ENCODE measurements at places on chromosomes 7 and 10.

DNA sequence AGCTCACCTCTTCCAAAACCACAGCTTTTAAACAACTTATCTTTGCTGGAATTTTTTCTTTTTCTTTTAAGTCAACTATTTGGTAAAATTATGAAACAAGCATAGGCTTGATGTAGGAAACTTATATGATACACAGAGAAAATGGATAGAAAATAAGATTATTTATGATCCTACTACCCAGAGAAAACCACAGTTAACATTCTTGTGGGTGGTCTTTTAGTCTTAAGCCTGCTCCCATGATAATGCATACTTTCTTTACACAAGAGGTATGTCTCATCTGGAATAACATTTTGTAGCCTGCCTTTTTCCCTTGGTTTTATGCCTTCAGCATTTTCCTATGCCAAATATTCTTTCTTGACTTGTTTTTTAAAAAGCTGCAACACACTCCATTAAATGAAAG, 21.4 kb downstream of the PLPP4 start:
- DNase-seq = no peak

GRCh38 chr10:124332426-124332825, 86.3 kb downstream of the OAT start:
- DNase-seq = no peak

GRCh38 chr7:26093023-26093422, 59.0 kb upstream of the NFE2L3 start:
- DNase-seq = no peak

DNA sequence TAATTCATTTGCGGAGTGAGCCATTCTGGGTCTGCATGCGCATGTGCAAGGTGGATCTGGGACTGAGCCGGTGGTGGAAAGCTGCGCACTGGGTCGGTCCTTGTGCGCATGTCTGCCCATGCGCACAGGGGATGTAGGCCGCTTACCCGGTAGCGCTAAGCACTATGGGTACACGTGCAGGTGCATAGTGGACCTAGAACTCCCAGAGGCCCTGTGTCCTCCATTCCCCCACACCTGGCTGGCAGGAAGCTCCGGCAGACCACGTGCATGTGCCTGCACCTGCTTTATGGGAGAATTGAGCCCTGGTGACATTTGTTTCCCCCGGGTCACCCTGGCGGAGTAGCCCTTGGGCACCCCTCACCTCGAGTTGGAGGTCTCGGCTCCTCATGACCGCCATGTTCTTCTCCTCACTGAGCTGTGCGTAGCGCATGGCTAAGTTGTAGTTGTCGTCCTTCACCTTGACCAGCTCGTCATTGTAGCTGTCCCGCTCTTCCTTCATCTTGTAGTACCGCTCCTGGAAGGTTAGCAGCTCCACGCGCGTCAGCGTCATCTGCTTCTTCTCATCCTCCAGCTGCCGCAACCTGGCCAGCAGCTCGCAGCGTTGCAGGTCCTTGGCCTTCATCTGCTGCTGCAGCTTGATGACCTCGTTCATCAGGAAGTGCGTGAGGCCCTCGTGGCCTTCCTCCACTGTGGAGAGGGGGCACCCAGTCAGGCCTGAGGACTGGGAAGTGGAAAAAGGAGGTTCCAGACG, 99.6 kb downstream of the CARD11 start:
- no peak for DNase-seq

- no peak for DNase-seq
Measured at GRCh38 chr10:31768467-31768866, 160.2 kb downstream of the ARHGAP12 start.

DNA sequence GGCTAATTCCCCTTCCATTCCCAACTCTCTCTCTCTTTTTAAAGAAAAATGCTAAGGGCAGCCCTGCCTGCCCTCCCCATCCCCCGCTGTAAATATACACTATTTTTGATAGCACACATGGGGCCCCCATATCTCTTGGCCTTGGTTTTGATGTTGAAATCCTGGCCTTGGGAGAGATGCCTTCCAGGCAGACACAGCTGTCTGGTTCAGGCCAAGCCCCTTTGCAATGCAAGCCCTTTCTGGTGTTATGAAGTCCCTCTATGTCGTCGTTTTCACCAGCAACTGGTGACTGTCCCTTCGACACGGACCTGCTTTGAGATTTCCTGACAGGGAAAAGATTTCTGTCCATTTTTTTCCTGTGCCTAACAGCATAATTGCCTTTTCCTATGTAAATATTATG, 3.0 kb downstream of the ADRA2A start:
- no peak for DNase-seq

DNA sequence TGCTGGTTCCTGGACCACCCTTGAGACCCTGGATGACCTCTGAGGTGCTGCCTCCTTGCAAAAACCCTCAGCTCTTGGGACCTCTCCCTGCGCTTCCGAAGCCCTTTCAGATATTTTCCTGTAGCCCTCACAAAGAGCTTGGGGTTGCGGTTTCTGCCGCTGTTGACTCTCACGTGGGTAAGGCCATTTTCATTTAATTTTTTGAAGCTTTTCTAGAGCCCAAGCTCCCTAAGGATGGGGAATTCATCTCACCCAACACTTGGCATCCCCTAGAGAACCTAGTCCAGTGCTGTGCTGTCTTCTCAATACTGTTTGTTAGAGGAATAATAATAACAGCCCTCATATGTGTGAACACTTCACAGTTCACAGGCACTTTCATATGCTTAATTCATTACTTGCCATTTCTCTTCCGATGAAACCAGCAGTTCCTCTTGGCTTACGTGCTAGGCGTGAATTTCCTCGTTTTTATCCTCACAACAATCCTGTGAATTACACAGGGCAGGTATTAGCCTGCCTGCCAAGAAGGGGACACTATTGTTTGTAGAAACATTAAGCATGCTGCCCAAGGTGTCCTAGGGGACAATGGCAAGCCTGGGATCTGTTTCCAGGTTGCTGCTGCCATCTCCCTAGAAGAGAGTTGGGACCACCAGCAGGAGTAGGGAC, 71.6 kb upstream of the CTBP2 start:
- DNase-seq = no peak

GRCh38 chr7:74029089-74029785, 1.3 kb downstream of the ELN start:
- DNase-seq = no peak

DNA sequence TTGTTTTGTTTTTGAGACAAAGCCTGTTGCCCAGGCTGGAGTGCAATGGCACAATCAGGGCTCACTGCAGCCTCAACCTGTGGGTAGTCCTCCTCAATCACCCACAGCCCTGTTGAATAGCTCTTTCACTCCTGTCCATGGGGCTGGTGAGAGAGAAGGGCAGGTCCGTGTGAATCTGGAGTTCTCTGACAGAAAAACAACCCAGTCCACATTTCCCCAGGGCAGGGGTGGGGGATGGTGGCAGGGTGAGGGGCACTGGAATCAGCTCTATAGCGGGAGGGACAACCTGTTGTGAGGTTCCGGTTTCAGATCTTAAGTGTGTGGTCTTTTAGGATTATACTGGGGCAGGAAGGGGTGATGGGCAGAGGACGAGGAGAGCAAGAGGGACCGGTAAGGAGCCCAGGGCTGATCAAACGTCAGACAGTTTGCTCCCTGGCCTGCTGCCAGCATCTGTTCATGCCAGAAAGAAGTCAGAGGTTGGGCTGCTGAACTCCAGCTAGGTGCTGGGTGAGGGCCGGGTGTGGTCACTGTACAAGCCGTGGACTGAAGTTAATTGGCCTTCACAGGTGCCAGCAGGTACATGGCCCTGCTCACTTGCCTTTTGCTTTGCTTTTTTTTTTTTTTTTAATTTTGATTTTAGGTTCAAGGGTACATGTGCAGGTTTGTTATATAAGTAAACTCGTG, 33.2 kb upstream of the MKRN1 start:
- peak; percentile 38 for DNase-seq

DNA sequence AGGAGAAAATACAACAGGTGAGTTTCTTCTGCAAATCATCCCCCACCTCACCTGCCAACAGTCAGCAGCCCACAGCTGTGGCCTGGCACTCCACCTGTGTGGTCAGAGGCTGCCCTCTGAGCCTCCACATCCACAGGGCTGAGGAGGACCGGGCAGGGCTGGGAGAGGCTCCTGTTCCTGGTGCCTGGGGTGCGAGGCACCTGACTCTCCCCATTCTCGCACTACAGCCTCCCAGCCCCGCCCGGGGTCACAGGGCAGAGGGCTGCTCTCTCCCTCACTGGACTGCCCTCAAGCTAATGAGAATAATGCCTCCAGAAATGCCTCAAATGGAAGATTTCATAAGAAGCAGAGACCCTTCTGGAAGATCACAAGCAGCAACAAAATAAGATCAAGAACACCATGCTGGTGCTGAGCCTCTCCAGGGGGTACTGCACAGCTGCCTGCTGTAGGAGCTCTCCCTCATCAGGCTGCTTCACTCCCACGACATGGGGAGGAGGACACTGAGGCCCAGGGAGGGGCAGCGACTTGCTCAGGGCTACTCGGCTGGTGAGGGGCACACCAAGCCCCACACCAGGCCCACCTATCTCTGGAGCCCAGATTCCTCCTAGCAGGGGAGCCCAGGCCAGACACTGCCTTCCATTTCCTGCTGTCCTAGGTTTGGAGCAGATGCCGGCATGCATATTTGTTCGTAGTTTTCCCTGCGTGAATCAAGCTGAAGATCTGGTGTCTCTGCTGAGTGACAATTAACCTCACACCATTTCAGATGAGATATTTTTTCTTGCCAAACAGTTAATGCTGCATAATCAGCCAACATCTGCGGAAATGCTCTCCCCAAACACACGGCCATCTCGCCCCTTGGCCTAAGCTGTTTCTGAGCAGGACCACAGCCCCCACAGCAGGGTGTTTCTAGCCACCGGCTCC, 76.5 kb downstream of the FAM53B start:
- DNase-seq = no peak

GRCh38 chr7:43721193-43721806, 8.0 kb downstream of the COA1 start:
- DNase-seq = peak; percentile 25

GRCh38 chr7:158309868-158310763, 277.5 kb downstream of the PTPRN2 start:
- no peak for DNase-seq

DNA sequence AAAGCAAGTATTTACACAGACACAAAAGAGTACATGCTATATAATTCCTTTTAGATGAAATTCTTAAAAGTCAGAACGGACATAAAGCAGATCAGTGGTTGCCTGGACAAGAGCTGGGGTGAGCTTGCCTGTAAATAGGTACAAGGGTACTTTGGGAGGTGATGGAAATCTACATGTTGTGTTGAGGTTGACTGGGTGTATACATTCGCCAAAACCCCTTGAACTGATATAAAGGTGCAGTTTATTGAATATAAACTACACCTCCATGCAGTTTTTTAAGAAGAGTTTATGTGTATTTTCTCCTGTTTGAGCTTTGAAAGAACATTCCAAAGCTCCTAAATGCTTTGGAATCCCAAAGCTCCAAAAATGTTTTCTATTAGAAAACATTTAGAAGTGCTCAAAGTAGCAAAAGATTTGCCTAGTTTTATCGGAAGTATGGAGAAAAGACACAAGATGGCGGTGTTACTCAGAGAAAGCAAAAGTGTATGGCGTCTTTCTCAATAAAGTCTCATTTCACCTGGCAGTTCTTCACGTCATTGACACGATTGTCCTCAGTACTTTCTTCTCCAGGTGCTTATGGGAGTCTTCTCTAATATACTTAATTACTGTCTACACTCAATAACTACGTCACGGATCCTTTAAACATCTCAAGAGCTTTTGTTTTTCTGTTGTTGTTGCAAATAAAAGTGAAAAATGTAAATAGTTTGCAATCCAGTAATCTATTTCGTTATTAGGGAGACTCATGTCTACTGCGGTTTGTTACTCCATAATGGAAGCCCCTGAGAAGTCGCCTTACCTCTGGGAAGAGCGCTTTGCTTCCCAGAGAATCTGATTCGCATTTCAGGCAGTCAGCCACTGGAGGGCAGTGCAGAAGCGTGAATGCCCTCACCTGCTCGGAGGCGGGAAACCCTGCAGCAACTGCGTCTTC, 14.7 kb upstream of the SEC61G start:
- peak; percentile 77 for DNase-seq

- no peak for DNase-seq
Measured at GRCh38 chr10:113214331-113214730, 264.3 kb downstream of the TCF7L2 start.

GRCh38 chr10:30011956-30012647, 47.3 kb downstream of the JCAD start:
- DNase-seq = no peak

DNA sequence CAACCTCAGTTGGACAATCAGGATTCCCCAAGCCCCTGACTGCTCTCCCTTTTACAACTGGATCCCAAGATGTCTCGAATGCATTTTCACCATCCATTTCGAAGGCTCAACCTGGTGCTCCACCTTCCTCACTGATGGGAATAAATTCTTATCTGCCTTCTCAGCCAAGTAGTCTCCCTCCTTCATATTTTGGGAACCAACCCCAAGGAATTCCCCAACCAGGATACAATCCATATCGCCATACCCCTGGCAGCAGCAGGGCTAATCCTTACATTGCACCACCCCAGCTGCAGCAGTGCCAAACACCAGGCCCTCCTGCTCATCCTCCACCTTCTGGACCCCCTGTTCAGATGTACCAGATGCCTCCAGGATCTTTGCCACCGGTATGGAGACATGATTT, 6.0 kb downstream of the SEC23IP start:
- DNase-seq = no peak

DNA sequence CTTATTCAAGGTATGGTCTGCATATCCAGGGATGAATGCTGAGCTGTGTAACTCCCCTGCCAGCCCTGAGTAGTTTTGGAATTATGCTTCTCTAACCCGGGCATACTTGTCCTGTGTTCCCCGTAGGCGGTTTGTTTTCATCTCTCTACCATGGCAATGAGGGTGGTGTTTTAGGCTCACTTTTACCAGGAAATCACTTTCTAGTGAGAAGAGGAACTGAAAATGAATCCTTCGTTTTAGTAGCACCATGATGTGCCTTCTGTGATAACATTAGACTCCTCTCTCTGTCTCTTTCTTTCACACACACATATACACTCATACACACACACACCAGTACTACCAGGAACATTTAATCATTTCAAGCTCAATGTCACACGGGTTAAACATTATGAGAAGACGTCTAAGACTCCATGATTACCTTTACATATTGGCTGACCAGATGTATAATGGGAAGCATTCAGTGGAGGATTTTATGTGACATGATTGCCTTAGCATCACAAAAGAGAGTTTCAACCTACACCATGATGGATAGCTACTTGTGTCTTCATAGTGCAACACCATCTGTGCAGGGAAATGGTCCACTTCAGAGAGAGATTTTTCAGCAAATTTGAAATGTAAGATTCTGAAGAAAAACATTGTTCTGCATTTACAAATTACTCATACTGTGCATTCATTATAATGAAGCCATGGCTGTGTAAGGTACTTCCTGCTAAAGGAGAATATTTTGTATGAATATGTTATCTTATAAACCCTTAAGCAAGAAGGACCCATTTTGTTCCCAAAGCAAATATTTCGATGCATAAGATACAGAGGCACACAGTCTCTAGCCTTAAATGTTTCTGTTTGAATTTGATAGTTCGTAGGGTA, 31.0 kb upstream of the PFKP start:
- DNase-seq = no peak

Data from NCI-H2171 (cell line).